ENCODE measurements at places on chromosomes 6 and 20.

DNA sequence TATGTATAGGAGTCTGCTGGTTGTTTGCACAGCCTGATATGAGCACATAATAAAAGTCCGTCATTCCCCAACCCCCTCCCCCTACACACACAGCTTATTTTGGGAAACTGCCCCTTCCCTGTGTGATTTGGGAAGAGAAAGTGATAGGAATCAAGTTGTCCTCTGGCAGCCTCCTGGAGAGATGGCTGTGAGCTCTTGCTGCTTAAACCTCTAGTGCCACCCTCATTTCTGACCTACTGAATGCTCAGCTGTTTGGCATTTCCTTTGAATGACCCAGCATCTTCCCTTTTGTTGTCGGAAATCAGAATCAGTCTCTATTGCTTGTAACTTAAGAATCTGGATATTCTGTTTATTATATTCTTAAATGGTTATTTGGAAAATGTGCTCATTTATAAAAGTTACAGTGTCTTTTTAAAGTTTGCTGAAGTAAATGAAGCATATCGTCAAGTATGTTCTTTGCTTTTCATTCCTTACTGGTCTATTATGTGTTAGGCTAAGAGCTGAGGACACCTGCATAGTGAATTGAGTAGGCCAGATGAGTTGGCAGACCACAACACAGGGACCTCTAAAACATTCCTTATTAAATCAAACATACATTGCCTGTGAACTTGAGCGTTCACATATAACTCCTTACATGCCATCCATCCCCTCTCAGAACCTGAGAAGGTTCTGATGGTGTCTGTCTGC, 5.5 kb downstream of the RWDD2A start:
- no peak for DNase-seq

DNA sequence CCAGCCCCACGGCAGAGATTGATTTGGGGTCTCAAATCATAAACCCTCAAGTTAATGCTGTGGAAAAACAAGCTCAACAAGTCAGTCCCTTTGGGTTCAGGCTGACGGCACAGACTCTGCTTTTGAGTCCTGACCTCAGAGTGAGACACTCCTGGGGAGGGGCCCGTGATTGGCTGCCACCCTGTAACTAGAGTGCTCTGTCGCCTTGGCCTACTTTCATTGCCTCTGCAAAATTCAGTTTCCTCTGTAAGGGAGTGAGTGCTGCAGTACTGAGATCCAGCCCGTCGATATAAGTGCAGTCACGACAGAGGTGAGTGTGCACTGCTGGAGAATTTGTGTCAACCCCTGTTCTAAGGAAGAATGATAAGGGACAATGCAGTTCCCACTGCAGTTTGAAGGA, 105.6 kb downstream of the ANKS1A start:
- DNase-seq = no peak

- DNase-seq = no peak
Observed at GRCh38 chr6:14644381-14644780, 526.8 kb downstream of the CD83 start.

DNA sequence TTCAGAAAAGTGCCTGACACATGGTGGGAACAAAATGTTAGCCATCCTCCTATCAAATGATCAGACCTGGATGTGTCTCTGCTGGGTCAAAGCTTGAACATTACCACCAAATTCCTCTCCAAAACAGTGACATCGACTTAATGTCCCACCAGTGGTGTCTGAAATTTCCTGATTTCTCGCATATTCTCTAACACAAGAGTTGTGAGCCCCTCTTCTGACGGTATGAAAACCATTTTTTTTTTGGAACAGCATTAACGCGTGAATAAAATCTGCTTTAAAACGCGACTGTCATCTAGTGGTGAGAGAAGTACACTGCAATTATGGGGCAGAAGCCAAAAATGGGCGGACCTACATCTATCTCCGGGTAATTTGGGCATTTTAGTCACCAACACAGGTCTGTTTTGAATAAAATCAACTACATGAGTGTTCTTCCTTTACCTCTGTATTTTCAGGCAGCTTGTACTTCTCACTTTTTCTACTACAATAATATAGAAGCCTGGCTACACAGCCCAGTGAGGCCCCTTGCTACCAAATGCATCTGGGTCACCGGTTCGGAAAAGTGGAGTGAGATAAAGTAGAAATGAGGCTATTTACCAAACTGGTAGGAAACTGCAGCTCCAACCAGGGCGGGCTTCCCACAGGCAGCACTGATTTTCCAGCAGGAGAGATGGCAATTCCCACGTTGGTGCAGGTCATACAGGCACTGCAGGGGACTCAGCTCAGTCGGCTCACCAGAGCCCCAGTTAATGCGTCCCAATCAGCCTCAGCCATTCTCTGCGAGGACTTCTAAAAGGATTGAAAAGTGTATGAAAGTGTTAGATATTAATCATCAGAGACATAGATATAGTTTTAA, 27.4 kb downstream of the MGME1 start:
- DNase-seq = peak; percentile 65

- no peak for DNase-seq
Observed at GRCh38 chr20:34163307-34163706, 51.3 kb upstream of the EIF2S2 start.

- no peak for DNase-seq
Observed at GRCh38 chr20:18734525-18735189, 78.9 kb upstream of the SCP2D1 start.

DNA sequence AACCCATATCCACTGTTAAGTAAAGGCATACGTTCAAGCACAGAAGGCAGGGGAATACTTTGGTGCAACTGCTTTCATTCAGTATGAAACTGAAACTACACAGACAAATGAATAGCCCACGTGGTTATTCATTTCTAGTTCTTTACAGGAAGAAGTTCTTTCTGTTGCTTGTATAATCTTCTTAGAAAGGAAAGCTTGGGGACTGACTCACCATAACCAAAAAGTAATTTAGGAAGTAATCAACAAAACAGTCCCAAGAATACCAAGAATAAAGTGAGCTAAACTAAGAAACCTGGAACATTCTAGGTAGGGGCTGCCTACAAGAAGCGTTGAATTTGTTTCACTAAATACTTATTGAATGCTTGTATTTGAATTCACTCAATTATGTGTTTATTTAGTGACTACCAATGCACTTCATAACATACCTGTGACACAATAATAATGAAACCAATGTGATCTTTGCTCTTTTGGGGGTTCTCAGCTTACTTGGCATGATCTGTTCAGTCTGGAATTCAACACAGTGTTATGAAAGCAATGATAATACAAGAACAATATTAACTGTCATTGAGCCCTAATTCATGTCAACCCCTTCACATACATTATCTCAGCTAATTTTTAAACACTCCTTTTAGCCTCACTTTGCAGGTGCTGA, 25.1 kb upstream of the KIAA0408 start:
- DNase-seq = peak; percentile 80

- DNase-seq = no peak
Observed at GRCh38 chr6:142631517-142632385, 313.2 kb downstream of the HIVEP2 start.

- DNase-seq = peak; percentile 17
Observed at GRCh38 chr6:154800338-154800737, 67.1 kb downstream of the SCAF8 start.

GRCh38 chr20:51258582-51259165, 235.8 kb upstream of the KCNG1 start:
- no peak for DNase-seq

- no peak for DNase-seq
Observed at GRCh38 chr20:2919518-2920245, 46.4 kb downstream of the PTPRA start.

GRCh38 chr6:21230536-21230935, 363.0 kb upstream of the SOX4 start:
- DNase-seq = no peak

DNA sequence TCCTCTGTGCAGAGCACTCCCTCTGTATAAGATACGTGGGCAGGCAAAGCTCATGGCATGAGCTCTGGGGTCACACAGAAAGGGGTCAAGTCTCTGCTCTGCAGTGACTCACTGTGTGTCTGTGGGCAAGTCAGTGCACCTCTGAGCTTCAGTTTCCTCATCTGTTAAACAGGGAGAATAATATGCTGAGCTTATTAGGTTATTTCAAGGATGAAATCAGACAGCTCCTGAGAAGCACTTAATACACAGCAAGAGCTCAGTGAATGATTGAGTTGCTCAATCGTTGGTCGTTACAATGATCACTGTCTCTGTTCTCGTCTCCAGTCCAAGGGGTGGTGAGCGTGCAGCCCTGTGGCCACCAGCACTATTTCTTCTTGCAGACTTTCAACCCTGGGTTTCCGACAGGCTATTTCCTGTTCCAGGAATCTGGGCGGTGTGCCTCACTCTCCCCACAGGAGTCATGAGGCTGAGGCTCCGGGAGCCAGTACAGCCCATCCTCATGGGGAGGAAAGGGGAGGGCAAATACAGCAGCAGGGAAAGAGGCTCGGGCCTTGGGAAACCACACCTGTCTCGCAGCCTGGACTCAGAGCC, 28.9 kb downstream of the KIAA1755 start:
- DNase-seq = no peak

- no peak for DNase-seq
Observed at GRCh38 chr6:31525553-31525931, 3.2 kb upstream of the MCCD1 start.

GRCh38 chr20:50144362-50144761, 9.2 kb downstream of the PEDS1 start:
- DNase-seq = no peak

GRCh38 chr20:55386686-55387085, 618.6 kb downstream of the CBLN4 start:
- no peak for DNase-seq

DNA sequence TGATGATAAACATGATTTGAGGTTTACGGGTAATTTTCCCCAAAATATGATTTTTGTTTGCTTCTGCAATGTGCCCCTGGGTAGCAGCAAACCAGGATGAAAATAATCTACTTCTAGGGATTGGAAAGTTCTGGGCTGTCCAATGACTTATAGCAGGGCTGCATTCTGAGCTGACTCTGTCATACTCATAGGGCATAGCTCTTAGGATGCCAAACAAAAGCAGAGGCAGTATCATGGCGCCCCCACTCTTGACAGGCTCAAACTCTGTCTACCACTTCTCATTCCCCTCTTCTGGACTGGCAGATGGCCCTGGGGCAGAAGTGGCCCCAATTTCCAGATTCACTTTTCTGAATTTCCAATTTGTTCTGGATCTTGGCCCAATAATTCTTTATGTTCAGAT, 10.3 kb downstream of the SERPINB1 start:
- no peak for DNase-seq

DNA sequence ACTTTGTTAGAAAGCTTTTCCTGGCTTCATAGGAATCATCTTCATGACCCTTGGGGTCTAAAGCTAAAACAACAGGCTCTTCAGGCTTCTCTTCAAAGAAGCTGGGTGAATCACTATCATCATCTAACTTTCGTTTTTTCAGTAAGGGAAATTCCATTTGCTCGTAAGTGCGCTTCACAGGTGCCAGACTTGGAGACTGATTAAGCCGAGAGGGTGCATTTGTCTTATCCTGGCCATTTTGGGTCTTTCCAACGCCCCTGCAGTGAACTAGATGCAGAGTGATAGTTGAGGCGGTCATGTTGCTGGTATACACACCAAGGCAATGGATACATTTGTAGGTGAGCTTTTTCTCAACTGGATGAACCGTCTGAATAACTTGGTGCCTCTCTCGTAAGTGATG, 38.8 kb downstream of the ADNP start:
- no peak for DNase-seq

DNA sequence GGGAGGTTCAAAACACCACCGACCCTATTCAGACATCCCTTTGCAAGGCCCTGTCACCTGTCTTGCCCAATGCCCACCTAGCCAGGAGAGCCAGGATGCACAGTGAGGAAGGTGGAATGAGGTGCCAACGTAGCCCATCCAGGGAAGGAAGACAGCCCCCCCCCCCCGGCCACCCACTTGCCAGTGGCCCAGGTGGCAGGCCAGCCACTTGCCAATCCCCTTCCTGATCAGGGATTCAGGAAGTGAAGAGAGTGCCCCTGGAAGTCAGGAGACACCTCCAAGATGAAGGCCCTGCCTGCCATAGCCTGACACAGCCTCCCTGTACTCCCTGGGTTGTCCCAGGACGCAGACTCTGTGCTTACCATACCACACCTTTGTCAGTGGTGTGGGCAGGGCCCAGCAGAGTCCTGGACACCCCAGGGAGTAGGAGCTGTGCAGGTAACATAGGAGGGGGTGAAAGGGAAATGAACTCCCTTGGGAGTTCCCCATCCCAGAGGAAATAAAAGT, 54.7 kb downstream of the MRPL14 start:
- DNase-seq = no peak

DNA sequence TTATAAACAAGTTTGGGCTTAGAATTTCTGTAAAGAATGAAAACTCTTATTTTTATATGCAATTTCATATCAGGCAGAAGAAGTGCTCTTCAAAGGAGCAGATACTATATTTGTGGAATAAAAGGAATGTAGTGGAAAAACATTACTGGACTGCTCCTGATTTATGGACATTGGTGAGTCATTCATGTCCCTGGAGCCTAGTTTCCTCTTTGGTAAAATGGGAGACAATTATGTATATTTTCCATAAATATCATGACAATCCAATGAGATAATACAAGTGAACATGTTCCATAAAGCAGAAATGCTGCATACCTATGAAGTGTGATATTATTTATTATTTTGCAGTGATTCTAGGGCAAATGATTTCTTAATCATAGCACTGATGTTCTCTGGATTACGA, 445.8 kb upstream of the CITED2 start:
- DNase-seq = no peak

GRCh38 chr20:46364670-46365486, 41.5 kb downstream of the ELMO2 start:
- DNase-seq = no peak

GRCh38 chr6:164195942-164196281, 781.4 kb downstream of the QKI start:
- no peak for DNase-seq

- no peak for DNase-seq
Observed at GRCh38 chr6:88804701-88805100, 158.7 kb downstream of the RNGTT start.

DNA sequence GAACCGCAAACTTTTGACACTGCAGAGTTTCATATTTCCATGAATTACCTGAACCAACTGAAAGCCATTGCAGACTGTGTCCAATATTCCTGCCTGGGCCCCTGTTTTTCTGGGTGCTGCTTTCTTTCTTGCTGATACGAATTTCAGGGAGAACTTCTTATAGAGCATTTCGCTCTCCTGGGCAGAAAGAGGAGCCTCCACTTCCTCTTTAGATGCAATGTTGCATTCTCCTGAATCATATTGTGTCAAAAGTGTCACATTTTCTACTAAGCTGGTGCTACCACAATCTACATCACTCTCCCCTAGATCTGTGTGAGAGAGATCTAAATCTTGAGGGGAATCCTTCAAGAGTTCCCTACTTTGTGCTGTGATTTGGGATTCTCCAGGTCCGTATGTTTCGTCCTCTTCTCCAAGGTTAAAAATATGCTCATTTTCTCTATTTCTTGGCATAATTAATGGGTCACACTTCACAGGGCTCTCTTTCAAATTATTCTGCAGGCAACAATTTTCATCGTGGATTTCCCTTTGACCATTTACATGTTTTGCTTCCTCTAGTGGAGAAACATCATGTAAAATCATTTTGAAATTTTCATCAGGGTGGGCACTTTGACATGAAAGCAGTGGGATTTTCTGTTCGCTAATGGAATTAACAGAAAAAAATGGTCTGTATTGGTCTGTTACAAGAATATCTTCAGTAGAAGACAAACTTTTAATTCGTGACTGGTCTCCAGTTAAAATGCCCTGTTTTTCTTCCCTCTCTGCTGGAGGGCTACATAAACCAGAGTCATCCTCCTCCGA, 102.3 kb downstream of the DST start:
- no peak for DNase-seq

GRCh38 chr6:14306151-14306906, 188.8 kb downstream of the CD83 start:
- no peak for DNase-seq

GRCh38 chr6:8859501-8859900, 424.2 kb upstream of the SLC35B3 start:
- no peak for DNase-seq
